ENCODE measurements at places on chromosomes 1 and 21.

GRCh38 chr1:245241526-245242130 lies 86.8 kb downstream of the KIF26B start:
- DNase-seq = no peak

- no peak for DNase-seq
Measured at GRCh38 chr1:97925151-97925550, 4.3 kb upstream of the DPYD start.

DNA sequence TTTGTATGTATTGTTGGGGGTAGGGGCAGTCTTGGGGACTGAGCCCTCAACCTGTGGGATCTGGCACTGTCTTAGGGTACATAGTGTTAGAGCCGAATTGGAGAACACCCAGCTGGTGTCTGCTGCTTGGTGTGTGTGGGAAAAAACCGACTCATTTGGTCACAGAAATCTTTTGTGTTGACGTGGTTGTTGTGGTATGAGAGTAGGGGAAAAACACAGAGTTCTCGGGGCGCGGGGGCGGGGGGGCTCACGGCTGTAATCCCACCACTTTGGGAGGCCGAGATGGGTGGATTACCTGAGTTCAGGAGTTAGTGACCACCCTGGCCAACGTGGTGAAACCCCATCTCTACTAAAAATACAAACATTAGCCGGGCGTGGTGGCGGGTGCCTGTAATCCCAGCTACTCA lies 15.3 kb upstream of the SRSF10 start:
- DNase-seq = no peak

DNA sequence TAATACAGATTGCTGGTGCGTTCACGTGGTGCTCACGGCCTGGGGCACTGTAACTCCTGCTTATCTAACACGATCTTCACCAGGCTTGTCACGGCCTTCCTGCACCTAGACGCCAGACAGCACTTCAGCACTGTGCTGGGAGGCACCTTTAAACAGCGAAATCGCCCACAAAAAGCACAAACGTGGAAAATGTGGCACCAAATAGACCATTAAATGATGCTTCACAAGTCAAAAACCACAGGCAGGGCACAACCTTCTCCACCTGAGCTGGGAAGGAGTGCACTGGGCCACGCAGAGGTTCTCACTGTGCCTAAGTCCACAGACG lies 20.0 kb downstream of the IBA57 start:
- no peak for DNase-seq

DNA sequence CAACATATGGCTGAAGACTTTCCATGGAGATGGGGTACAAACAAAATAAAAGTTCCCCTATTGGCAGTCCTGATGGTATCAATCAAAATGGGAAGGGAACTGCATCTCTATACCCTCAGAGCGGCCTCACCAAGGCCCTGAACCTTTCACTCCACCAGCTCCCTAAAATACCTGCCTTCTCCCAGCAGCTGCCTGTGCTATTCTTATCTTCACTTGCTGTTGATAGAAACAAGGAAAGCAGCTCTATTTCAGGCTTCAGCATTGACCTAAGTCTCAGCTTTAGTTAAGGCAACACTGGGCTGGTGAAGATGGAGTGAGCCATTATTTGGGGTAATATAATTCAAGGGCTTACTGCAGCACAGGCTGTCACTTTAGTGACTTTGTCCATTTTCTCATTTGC lies 21.7 kb upstream of the PIGC start:
- no peak for DNase-seq

DNA sequence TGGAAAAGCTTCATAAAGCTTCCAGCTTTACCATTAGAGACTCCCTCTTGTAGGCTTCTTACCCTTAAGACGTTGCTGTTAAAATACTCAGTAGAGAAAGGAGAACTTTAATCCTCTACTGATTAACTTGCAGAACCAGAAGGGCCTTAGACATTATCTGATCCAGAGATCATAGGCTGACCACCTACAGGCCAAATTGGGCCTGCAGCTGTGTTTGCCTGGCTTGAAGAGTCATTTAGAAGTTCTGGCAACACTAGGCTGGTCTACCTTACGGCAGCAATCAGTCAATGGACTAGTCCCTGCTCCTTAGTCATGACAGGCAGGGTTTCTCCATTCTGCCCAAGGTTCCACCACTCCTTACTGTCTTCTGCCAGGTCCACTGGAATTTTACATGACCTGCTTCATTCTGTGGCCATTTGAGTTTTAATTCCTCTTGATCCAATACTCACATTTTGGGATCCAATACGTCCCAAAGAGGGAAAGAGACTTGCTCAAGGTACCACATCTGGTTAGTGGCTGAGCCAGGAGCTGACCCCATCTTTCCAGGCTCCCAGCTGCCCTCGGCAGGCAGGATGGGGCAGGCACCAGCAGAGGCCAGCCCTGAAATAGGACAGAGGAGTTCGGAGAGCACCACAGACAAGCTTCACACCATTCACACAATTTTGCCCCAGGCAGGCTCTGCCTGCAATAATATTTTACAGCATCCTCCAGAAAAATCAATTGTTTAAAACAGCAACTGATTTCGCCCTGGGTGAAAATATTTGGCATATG lies 96.8 kb downstream of the TNR start:
- DNase-seq = no peak

DNA sequence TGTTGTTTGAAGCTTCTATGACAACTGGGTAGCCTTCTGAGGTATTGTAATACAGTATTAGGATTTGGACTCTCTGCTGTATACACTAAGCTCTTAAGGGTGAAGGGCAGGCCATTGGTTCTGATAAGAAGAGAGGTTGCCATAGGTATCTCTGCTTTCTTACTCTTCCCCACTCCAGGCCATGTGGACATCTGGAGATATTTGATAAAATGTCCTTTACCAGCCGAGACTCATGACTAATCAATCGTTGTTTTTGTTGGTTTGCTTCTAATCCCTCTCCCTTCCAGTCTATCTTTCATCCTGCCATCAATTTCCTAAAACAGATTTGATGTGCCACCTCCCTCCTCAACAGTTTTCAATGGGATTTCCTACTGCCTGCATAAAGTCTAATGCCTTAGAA lies 64.6 kb upstream of the WDR26 start:
- DNase-seq = peak; percentile 39

DNA sequence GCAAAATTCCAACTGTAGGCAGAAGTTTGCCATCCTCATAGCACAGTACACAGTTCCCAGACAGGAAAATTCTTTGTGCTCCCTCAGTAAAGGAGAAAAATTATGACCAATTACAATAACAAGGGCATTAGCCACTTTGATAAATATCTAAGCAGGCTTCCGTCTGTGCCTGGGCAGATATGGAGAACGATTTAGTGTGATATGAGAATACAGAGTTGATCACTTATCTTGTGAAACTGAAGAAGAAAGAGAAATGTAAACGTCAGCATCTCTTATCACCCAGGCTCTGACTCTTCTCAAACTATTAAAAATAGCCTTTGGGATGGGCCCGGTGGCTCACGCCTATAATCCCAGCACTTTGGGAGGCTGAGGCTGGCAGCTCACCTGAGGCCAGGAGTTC lies 54.5 kb upstream of the TIAM1 start:
- no peak for DNase-seq

- no peak for DNase-seq
Measured at GRCh38 chr1:82932207-82932606, 1066.7 kb downstream of the TTLL7 start.

- DNase-seq = no peak
Measured at GRCh38 chr1:111436726-111437125, 9.2 kb upstream of the OVGP1 start.

GRCh38 chr21:46500224-46500861 lies 41.7 kb downstream of the DIP2A start:
- peak; percentile 52 for DNase-seq

- DNase-seq = no peak
Measured at GRCh38 chr1:119294722-119295121, 73.9 kb upstream of the HAO2 start.

Data from dermis microvascular lymphatic vessel endothelial cell (primary cell).